ENCODE measurements at places on chromosomes 4 and X.

- no peak for DNase-seq
Observed at GRCh38 chrX:39856472-39857121, 241.2 kb downstream of the BCOR start.

DNA sequence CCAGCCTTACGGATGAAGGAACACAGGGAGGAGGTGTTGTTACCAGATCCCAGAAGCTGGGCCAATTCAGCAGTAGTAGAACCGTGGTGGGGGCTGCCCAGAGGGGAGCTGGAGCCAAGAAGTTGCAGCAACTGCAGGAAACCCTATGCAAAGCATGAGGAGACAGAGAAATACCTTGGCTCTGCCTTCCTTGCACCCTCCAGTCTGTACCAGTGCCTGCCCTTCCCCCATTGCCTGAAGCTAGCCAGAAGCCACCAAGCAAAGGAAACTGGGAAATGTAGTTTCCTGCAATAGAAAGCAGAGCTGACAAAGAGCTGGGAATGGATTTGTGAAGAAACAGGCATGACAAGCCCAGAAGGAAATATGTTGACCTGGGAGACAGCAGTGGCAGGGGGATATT lies 108.7 kb upstream of the FUNDC1 start:
- no peak for DNase-seq

DNA sequence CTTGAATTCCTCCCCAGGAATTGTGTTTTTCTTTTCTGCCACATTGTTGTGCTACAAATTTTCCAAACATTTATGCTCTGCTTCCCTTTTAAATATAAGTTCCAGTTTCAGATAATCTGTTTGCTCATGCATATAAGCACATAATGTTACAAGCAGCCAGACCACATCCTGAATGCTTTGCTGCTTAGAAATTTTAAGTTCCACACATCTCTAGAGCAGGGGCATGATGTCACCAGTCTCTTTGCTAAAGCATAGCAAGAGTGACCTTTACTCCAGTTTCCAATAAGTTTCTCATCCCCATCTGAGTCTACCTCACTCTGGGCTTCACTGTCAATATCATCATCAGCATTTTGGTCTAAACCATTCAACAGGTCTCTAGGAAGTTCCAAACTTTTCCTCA lies 932.5 kb downstream of the SH3BGRL start:
- DNase-seq = no peak

- DNase-seq = peak; percentile 78
Observed at GRCh38 chrX:112642349-112642748, 37.4 kb downstream of the LHFPL1 start.
